Activated naive CD4-positive, alpha-beta T cell (primary cell): ENCODE measurements at places on chromosomes 12 and 14.

GRCh38 chr12:127896661-127897060 is 370.3 kb upstream of the TMEM132C start:
- no peak for DNase-seq

GRCh38 chr14:94989946-94990345 is 167.4 kb downstream of the DICER1 start:
- no peak for DNase-seq

DNA sequence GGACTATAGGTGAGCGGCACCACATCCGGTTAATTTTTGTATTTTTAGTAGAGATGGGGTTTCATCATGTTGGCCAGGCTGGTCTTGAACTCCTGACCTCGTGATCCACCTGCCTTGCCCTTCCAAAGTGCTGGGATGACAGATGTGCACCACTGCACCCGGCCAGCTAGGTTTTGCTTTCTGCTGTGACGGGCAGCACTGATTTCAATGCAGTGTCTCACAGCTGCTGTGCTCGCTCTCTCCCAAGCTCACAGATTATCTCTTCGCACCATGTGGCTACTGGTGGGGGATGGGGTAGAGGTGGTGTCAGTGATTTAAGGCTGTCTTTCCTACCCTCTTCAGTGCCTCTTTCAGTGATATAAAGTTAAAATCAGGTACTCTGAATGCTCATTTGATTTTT is 909.1 kb downstream of the TRHDE start:
- no peak for DNase-seq

DNA sequence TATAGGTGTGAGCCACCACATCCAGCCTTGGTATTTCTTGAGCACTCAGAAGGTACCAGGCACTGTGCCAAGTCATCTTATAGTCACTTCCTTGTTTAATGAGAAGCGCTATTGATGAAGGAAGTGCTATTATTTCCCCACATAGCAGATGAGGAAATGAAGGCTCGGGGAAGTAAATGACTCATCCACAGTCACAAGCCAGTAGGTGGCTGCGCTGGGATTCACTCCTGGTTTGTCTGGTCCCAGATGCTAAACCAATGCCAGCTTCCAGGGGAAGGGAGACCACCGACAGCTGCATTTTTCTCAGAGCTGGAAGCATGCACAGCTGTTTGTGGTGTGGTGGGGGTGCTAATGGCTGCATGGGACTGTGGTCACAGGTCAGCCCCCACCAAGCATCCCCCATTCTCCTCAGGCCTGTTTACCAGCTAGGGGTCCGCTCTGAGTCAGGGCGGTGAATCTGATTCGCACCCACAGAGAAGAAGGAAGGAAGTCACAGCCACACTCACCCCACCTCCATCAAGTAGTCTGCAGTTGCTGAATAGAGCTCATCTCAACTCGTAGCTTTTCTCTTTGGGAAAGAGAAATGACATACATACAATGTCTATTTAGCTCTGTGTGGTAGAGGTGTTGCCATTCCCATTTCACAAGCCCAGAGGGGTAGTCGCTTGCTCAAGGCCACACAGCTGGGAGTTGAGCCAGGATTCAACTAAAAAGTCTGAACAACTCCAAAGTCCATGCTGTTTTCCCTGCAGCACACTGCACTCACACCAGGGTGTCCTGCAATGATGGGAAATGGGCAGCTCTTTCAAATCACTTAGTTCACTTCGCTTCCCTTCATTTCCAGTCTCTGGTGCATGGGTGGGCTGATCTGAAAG is 6.3 kb upstream of the LTBP2 start:
- peak; percentile 52 for DNase-seq

- no peak for DNase-seq
Measured at GRCh38 chr12:124699909-124700308, 132.5 kb upstream of the NCOR2 start.

DNA sequence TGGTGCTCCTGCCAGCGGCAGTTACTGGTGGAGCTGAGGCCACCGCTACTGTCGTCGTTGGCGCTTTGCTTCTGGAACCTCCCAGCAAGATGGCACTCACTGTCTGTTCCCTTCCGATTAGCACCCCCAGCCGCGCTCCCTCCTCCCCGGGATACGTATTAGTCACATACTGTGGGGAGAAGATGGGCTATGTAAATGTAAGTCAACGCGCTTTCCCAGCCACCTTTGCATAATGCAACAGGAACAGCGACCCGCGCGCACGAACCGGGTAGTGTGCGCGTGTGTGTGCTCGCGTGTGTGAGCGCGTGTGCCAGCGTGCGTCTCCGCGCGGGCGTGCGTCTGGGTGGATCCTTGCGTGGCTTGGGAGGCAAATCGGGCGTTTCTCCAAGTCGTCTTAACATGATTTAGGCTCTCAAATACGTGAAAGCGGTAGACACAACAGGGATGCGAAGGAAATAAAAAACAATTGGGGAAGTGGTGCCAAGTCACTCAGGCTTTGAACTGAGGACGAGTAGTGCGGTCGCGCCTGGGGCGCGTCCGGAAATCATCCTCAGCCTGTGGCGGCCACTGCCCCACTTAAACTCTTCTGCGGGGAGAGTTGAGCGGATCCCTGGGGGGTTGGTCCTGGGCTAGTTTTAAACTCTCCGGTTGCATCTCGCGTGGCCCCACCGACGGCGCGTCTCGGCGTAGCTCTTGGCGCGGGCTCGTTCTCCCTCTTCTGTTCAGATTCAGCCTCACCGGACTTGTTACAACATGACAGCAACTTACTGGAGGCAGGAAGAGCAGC is 1.8 kb downstream of the FLRT2 start:
- no peak for DNase-seq

DNA sequence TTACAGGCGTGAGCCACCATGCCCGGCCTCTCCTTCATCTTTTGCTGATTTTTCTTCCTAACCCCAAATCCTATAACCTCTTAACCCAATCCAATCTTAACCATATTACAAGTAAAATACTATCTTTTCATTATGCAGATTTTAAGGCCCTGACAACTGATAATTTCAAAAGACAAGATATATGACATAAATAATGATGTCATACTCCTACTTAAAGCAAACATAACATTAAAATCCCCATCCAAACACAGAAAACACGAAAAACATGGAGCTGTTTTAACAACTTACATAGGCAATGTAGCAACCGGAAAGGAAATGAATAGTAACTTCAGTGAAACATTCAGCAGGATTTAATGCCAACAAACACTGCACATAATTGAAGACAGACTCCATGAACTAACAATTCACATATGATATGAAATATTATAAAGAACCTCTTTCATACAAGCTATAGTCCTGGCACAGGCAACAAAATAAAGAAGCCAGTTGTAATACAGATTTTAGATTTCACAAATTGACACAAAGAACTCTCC is 21.5 kb downstream of the USP44 start:
- DNase-seq = no peak

DNA sequence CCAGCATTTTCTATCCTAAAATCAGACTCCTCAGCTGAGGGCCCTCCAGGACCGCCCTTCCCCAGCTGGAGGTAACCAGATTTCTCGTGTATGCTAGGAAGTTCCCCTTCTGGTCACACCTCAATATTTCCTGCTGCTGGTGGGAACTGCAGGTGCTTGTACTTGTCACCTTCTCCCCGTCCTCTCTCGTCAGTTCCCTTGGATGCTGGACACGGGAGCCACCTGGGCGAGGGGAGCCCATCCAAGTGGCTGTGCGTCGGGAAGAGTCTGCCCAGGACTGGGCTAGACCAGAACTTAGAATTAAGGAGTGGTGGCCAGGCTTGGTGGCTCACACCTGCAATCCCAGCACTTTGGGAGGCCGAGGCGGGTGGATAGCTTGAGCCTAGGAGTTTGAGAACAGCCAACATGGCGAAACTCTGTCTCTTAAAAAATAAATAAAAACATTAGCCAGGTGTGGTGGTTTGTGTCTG is 23.2 kb upstream of the KIF26A start:
- no peak for DNase-seq

DNA sequence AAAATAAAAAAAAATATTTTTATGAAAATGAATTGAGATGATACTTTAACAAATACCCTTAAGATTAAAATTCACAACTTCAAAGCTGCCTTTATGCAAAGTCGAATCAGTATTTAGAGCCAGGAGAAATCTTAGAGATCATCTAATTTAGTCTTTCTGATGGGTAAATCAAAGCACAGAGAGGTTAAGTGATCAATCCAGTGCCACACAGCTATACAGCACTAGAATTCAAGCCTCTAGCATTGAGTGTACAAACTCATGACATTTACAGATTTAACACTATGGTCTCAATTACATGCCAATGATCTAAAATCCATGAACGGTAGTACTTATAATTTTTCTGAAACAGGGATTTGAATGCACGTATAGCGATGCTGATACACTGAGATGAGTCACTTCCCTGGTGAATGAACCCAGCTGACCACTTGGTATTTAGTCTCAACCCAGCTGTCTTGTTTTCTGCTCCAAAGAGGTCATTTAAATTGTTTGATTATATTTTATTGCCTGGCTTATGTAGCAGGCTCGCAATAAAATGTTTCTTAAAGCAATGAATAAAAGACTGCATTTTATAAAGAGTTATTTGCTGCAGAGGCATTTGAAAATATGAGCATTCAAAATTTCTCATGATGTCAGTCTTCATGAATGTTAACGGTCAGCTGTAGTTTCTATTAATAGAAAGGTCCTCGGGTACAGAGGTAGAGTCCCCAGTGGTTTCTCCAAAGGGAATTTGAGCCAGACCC is 152.4 kb upstream of the PRICKLE1 start:
- no peak for DNase-seq

DNA sequence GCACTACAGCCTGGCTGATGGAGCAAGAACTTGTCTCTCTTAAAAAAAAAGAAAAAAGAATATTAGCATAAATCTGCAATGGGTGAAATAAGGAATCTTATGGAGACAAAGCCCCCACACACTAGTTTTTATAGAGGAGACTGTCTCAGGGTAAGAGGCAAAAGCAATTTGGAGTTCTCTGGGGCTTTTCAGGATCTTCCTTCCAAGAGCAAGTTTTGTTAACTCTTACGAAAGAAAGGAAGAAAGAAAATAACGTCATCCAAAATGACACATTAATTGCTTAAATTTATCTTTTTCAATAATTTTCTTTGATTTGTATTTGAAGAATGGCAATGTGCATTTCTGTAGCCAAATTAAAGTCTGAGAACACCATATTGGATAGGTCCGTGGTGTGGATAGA is 3.8 kb downstream of the PDE6H start:
- DNase-seq = no peak

DNA sequence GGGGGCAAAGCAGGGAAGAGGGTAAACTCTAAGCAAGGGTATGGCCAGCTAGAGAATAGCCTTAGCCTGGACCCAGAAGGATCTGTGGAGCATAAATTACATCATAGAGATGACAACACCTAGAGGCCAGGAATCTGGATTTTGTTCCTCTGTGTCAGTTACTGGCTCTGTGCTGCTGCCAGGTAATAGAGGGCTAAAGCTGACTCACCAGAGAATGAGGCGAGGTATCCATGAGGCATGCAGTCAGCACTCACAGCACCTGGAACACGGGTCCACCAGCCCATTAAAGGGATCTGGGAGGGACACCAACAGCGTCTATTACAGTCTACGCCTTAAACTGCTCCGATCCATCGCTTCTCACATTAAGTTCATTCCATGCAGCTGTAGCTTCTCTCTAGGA is 74.9 kb upstream of the CMKLR1 start:
- DNase-seq = no peak

- no peak for DNase-seq
Measured at GRCh38 chr14:100755649-100756048, 29.0 kb downstream of the DLK1 start.

- DNase-seq = no peak
Measured at GRCh38 chr12:106141003-106141402, 2.2 kb upstream of the NUAK1 start.

GRCh38 chr12:121925358-121925695 is 6.9 kb downstream of the CFAP251 start:
- DNase-seq = no peak

GRCh38 chr12:92162079-92162478 is 16.4 kb upstream of the BTG1 start:
- DNase-seq = no peak

DNA sequence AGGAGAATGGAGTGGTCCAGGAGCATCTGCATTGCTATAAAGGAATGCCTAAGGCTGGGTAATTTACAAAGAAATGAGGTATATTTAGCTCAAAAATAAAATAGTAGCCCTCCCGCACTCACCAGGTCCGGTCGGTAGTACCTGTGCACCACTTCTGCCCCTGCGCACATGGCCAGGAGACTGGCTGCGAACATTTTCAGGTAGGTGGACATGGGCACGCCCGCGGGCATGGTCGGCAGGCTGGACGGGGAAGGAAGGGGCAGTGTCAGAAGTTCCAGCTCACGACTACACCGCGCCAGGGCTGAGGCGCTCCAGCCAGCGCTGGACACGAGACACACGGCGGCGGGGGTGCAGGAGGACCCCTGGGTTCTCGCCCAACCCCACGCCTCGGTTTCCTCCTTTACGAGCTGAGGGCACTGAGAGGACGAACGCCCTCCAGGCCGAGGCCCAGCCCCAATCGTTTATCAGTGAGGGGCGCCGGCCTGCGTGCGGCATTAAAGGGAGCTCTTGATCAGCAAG is 9.1 kb upstream of the TDG start:
- no peak for DNase-seq

DNA sequence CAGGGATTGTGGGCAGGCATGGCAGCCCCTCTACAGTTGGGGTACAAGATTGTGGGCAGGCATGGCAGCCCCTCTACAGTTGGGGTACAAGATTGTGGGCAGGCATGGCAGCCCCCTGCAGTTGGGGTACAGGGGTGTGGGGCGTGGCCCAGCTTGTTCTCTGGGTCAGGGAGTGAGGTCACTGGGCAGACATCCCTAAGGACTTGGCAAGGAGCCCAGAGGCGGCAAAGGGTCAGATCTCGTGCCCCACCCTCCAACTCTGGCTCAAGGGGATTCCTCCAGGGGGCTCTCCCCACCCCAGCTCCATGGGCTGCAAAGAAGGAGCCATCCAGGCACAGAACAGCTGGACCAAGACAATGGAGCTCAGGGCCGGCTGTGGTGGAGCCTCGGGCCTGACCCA is 25.8 kb upstream of the NUDT14 start:
- no peak for DNase-seq

DNA sequence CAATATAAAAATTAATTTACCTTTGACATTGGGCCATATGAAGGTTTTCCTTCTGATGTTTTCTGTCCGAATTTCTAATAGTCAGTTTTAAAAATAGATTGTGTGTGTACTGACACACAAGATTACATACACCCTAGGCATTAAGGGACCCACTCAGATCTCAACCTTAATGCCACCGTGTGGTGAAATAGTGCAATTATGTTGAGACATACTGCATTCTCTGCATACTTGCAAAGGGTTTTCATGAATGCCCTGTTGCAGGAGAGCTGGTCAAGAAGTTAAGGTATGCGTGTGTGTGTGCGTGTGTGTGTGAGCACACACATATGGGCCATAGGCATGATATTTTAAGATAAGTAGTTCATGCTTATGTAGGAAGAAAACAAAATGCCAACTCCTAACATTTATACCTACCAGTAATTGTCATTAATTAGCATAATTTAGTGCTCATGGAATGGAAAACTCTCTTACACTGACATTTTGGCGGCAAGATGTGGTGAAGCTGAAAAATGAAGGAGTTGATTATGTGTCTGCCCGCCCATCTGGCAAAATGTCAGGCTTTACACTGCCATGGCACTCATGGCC is 58.8 kb downstream of the PIK3C2G start:
- no peak for DNase-seq

DNA sequence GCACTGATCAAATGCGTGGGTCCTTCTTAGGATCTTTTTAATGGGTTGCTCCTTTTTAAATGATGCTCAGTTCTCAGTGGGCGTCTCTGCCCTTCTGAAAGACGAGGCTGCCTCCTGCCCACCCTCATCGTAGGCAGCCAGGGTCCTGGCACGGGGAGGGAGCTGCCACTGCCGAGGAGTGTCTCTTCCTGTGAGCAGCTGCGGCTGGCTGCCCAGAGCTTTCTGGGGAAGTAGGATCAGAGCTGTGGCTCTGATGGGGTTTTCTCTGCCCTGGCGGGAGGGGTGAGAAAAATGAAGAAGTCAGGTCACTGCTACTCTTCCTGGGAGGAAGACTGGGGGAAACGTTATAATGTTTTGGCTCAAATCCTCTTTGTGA is 31.1 kb upstream of the BEGAIN start:
- no peak for DNase-seq
